Amniotic stem cell (primary cell): ENCODE measurements at places on chromosomes 5 and 9.

- DNase-seq = no peak
Observed at GRCh38 chr5:16482891-16483290, 17.3 kb upstream of the ZNF622 start.

DNA sequence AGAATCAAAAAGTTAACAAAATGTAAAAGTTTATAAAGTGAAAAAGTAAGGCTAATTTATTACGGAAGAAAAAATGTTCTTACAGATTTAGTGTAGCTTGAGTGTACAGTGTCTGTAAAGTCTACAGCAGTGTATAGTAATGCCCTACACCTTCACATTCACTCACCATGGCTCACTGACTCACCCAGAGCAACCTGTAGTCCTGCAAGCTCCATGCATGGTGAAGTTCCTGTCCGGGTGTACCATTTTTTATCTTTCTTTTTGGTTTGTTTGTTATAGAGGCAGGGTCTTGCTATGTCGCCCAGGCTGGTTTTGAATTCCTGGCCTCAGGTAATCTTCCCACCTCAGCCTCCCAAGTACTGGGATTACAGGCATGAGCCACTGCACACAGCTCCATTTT is 93.6 kb downstream of the MED27 start:
- DNase-seq = no peak

- no peak for DNase-seq
Observed at GRCh38 chr9:4850603-4851310, 58.0 kb downstream of the RCL1 start.

- no peak for DNase-seq
Observed at GRCh38 chr5:60727033-60727679, 27.2 kb upstream of the DEPDC1B start.
